CD4-positive, alpha-beta T cell treated with Interleukin-12 subunit alpha and Interleukin-12 subunit beta, for 1 hour (primary cell): ENCODE measurements at places on chromosomes 4 and X.

- DNase-seq = peak; percentile 74
Measured at GRCh38 chr4:6134612-6135220, 65.6 kb downstream of the JAKMIP1 start.

DNA sequence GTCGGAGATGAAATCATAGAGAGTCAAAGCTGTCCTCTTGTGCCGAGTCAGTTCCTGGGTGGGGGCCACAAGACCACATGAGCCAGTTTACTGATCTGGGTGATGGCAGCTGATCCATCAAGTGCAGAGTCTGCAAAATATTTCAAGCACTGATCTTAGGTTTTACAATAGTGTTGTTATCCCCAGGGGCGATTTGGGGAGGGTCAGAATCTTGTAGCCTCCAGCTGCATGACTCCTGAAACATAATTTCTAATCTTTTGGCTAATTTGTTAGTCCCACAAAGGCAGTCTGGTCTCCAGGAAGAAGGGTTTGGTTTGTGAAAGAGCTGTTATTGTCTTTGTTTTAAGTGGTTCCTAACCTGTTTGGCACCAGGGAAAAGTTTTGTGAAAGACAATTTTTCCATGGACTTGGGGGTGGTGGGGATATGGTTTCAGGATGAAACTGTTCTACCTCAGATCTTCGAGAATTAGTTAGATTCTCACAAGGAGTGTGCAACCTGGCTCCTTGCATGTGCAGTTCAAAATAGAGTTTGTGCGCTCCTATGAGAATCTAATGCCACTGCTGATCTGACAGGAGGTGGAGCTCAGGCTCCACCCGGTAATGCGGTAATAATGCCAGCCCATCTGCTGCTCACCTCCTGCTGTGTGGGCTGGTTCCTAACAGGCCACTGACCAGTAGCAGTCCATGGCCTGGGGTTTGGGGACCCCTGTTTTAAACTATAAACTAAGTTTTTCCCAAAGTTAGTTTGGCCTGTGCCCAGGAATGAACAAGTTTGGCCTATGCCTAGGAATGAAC is 29.2 kb downstream of the METAP1 start:
- DNase-seq = no peak

DNA sequence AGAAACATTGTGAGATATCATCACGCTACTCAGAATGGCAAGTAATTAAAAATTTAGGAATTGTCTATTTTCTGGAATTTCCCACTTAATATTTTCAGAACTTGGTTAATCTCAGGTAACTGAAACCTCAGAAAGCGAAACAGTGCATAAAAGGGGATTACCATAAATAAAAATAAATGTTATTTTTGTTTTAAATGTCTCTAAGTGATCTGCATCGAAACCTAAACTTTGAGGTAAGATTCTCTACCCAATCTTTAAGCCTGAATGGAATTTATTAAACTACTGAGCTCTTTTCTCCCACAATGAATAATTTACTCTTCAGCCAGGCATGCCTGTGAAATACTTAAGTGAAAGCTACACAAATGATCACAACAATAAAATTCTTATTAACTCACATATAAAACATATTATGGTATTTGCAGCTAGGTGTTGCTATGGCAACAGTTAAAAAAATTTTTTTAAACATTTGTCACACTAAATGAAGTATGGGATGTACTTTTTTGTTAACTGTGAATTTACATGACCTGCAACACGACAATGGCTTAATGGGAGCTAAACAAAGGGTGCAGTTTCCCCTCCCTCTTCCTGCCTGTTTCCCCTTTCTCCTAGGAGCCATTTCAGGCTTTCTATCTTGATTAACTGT is 220.2 kb upstream of the PRPS2 start:
- DNase-seq = no peak

GRCh38 chr4:973431-974397 is at the start of gene DGKQ:
Gene DGKQ, minus strand, starts transcription at chr4:973569. Its CDS starts 87 bp downstream, at chr4:973482.
- peak; percentile 93 for DNase-seq

DNA sequence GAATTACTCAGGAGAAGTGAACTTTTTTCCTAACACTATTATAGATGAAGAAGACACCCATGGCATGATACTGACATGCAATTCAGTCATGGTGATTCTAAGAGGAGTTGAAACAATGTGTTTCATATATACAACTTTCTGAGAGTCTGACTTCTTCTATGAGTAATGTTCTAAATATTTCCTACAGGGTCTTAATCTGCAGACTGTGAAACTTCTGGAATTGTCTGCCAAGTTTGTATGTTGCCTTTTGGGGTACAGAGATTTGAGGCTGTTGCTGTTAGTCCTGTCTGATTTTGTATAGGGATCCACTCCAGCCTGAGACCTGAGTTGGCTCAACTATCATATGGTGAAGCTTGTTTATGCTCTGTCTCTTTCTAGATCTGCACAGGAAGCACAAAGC is 160.6 kb upstream of the GATB start:
- DNase-seq = no peak

- no peak for DNase-seq
Measured at GRCh38 chrX:139077281-139078250, 366.0 kb upstream of the FGF13 start.

GRCh38 chrX:121283921-121284320 is 236.5 kb downstream of the GLUD2 start:
- no peak for DNase-seq

DNA sequence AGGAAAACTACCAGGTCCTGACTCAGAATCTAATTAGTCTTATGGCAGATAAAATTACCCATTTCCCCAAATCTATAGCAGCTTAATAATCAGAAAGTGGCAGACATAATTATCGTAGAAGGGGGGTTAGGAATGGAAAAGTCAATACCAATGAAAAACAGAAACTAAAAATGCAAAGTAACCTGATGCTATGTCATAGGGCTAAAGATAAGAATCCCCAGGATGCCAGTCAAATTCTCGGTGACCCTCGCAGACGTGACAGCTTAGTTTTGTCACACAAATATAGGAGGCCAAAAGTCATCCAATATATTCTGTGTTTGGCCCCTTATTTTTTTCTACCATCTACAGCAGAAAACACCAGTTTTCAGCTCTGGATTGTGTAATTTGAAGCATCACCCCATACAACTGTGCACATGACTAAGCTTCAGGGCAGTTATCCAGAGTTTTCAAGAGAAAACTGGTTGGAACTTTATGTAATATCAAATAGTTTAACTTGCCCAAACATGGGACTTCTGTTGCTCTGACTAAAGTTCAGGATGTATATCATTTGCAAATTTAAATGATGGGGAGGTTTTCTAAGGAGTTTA is 30.9 kb downstream of the RASSF6 start:
- no peak for DNase-seq
